ENCODE measurements at places on chromosomes 5 and 9.

DNA sequence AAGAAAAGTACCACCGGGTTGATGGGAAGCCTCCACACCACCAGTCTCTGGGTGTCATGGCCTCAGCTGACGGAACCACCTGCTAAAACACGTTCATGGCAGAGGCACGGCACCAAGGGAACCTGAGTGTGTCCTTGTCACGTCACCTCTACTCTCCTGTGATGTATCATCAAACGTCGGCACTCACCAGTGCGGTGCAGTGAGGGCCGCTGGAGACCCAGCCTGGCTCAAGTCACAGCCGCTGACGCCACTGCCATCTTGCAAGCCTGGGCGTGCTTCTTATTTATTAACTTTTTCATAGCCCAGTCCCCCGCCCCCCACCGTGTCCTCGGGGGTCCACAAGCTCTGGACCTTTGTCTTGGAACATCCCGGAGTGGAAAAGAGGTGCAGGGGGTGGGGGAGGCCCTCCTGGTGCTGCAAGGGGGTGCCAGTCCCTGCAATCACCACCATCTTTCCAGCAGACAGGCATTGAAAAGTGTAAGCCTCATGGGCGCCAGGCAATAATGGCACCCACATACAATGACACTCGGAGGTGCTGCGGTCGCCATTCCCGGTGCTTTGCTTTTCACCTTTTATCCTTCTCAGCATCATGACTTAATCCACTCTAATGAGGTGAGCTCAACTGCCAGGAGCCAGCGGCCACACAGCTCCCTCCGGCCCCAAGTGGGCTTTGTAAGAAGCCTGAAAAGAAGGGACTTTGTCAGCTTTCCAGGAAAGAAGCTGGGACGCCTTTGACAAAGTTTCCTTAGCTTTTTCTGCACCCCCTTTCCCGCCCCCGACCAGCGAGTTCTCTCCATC lies 202.3 kb upstream of the IRX1 start:
- no peak for DNase-seq

DNA sequence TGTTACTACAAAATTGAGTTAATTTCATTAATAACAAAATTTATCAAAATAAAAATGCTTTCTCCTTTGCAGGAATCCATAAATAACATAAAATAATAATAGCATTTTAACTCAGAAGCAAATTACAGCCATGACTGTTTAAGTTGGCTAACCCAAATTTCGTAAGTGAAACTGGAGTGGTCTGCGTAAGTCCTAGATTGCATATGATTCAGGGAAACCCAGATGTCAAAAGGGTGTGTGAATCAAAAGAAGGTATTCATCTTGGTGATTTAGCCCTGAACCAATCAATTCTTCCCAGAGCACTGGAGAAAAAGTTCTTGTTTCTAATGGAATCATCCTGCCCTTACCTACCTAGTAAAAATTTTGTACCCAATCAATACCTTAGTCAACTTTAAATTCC lies 547.6 kb downstream of the RAB3C start:
- DNase-seq, result no peak

DNA sequence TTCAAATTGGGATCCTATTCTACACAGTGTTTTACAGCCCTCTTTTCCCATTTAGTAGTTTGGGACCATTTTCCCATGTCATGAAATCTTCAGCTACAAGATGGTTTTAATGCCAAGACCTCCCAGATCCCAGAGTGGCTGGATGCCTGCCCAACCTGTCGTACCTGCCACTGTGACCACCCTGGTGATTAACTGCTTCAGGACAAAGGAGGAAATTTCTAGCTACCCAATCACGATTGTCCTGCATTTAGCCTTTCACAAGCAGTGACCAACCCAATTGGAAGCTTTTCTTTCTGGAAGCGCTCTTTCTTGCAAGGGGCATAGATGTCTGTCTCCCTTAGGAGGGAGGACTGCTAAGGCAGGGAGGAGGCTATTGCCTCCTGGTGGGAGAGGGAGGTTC lies 13.8 kb downstream of the IL9 start:
- DNase-seq, result no peak

GRCh38 chr5:78497573-78498533 lies 137.4 kb downstream of the SCAMP1 start:
- DNase-seq, result no peak

DNA sequence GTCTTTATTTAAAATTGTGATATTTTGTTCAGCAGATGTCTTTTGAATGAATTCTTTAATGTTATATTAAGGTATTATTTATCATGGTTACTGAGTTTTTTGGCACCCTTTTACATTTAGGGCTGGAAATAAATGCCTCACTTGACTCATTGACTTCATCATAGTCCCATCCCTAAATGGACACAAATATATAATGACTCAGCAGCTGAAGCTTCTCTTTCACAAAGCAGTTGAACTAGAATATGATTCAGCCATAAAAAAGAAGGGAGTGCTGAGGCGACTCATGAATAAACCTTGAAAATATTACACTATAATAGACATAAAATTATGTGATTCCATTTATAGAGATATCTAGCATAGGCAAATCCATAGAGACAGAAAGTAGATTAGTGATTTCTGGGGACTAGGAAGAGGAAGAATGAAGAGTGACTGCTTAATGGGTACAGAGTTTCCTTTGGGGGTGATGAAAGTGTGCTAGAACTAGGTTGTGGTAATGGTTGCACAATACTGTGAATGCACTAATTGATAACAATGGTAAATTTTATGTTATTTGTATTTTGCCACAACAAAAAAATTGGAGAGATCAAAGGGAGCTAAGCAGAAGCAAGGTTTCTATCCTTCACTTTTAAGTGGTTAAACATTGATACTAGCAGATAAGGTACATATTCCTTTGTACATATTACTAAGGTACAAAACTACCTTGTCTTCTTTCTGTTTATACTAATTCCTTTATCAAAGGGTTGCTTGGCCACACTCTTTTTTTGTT lies 449.6 kb downstream of the NTRK2 start:
- DNase-seq, result no peak

- no peak for DNase-seq
These were observed 217.8 kb upstream of the TMEM161B start for GRCh38 chr5:88486431-88486830.

GRCh38 chr5:131180407-131180806 lies 9.7 kb downstream of the LYRM7 start:
- no peak for DNase-seq

- no peak for DNase-seq
These were observed 37.7 kb downstream of the PCDHAC2 start for GRCh38 chr5:141003791-141004611.

DNA sequence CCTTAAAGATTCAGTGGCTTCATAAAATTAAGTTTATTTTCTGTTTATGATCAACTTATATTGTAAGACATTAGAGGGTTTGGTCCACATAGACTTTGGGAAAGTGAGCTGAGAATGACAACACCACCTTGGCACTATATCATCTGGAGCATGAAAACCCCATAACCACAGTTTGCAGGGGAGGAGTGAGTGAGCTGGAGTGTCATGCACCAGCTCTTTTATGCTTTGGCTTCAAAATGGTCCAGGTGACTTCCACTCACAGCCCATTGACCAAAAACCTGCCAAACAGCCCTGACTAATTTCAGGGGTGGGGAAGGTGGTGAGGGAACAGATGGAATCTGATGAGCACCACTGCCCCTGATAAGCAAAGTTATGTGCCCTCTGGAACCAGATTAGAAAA lies 295.8 kb downstream of the DMRTA1 start:
- no peak for DNase-seq

DNA sequence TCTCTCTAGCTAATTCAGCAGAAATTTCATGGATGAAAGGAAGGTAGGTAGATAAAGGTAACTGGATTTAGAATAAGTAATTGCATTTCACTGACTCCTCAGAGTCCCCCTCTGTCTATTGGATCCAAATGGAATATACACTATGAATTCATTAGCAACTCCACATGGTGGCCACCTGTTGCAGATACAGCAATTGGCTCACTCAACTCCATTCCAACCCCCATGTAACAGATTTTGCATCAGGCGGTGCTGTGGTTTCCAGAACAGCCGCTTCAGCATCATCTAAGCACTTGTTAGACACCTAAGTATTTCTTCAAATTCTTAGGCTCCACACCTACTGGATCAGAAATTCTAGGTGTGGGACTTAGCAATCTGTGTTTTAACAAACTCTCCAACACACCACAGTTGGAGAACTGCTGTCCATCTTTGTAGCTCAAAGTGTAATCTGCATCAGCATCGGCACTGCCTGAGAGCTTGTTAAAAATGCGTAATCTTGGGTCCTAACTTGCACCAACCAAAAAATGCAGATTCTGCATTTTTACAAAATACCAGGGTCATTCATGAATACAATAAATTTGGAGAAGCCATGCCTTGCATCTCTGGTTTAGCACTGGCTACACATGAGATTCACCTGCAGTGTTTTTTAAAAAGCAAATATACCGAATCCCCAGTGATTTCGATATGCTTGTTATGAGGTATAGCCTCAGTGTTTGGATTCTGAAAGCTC lies 413.8 kb upstream of the CD180 start:
- no peak for DNase-seq

DNA sequence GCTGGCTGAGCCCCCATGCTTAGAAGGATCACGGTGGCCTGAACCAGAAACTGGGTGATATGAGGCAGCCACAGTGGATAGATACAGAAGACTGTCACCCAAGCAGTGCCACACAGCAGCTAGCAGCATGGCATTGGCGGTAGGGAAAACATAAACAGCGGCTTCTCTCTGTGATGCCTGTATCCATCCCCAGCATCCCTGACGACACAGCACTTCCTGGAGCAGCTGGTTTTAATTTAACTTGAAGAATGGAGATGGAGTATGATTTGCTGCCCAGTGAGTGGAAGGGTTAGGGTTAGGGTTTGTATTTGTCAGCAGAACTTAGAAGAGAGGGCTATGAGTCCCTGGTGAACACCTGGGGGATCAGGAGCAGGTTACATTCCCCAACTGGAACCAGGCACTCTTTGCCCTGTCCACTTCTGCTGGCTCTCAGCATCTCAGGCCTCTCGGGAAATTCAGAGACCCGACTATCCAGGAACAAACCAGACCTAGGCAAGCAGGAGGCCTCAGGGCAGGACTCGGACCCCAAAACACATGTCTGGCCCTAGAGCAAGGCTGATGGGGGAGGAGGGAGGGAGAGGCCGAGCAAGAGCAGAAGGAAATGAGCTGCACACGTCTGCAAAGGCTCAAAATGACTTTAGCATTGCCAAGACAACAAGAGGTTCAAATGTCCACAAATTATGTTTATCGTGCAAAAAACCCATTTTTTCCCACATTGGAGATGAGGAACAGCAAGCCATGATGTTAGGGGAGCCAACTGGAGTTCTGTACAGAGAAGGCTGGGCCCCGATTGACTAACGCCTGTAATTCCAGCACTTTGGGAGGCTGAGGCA lies 6.5 kb upstream of the GGTA1 start:
- no peak for DNase-seq

DNA sequence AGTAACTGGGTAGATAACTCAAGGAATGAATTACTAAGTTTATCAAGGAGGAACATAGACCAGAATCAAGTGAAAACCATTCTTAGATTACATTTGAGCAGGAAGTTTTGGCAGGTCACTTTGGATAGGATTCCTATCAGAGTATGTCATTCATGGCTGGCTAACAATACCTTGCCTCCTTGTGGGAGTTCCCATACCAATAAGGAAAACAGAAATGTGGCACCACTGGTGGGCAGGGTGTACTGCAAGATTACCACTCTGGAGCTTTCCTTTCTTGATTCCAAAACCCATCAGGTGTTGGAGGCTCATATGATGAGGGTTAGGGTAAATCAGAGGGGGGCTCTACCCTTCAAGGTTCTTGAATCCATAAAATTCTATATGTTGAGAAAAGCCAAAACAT lies 18.6 kb upstream of the SPATA31D1 start:
- DNase-seq, result no peak

- no peak for DNase-seq
These were observed 921 bp downstream of the KCNIP1 start for GRCh38 chr5:170504616-170505266.

DNA sequence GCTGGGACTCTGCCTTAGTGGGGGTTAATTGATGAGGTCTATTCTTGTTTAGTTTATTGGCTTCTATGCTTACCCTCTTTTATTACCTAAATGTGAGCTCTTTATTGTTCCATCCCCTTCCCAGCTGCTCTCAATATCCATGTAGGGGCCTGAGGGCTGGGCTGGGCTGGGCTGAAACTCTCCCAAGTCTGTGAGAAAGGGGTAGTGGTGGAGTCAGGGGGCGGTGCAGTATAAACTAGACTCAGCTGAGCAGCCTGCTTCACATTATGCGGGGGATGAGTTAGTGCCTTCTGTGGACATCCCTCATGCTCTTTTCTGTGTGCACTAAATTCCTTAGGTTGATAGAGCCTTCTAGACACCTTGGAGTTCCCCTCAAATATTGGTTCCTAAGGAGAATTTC lies 451.8 kb upstream of the PTGER4 start:
- DNase-seq, result no peak

- DNase-seq, result no peak
These were observed 282.7 kb upstream of the POU5F2 start for GRCh38 chr5:94024101-94024500.

GRCh38 chr9:122133263-122133983 lies 26.2 kb downstream of the NDUFA8 start:
- DNase-seq, result no peak

DNA sequence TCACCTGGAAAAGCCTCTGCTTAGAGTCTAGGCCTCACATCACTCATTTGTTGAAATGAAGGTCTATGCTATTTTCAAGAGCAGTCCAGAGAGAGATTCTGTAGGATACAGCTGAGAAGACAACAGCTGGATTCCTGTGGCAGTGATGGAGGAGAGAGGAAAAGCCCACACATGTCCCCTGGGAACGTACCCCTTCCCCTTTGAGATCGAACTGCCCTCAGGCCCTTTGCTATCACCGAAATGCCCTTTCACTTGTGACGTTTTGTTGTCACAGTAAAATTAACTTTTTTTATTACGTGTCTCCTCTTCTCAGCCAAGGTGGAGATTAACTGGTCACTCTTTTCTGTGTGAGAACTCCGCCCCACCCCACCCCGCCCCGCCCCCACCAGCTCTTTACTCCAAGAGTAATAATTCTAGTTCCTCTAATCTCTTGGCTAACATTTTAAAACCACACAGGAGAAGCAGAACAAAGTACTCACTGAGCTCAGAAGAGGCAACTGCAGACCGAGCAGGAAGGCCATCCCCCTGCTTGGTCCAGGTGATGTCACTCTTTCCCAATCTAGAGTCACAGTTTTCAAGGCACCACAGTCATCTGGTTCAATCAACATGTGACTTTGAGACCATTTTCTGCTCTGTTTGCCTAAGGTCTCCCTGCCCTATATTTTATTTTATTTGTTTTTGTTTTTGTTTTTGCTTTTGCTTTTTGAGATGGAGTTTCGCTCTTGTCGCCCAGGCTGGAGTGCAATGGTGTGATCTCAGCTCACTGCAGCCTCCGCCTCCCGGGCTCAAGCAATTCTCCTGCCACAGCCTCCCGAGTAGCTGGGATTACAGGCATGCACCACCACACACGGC lies 105.6 kb downstream of the SUSD1 start:
- no peak for DNase-seq

GRCh38 chr5:163724305-163724704 lies 218.9 kb downstream of the MAT2B start:
- DNase-seq, result no peak

DNA sequence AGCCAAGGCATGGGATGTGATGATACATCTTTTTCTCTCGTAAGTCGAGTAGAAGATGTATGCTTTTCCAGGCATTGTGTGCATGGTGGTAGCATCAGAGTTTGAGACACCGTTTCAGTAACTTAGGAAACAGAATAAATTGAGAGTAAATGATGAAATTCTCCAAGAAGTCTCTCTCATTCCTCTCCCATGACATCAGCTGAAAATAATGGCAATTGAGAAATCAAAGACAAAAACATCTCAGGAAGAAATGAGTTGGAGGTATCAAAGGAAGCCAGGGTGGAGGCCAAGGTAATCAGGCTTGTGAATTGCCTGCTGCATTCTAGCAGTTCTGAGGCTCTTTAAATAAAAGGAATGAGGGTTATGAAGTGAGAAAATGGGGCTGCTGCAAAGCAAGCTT lies 53.9 kb downstream of the SGCD start:
- DNase-seq, result no peak

Measured in activated CD4-positive, alpha-beta T cell treated with anti-CD3 and anti-CD28 coated beads, Interleukin-2, amount 50 U/mL, for 24 hours (primary cell).